ENCODE measurements at places on chromosomes 2 and 18.

GRCh38 chr2:215314896-215315295, 3.0 kb downstream of the ATIC start:
- no peak for ATAC-seq

- ATAC-seq: no peak
These were observed 119.9 kb downstream of the MYO1B start for GRCh38 chr2:191365089-191365488.

DNA sequence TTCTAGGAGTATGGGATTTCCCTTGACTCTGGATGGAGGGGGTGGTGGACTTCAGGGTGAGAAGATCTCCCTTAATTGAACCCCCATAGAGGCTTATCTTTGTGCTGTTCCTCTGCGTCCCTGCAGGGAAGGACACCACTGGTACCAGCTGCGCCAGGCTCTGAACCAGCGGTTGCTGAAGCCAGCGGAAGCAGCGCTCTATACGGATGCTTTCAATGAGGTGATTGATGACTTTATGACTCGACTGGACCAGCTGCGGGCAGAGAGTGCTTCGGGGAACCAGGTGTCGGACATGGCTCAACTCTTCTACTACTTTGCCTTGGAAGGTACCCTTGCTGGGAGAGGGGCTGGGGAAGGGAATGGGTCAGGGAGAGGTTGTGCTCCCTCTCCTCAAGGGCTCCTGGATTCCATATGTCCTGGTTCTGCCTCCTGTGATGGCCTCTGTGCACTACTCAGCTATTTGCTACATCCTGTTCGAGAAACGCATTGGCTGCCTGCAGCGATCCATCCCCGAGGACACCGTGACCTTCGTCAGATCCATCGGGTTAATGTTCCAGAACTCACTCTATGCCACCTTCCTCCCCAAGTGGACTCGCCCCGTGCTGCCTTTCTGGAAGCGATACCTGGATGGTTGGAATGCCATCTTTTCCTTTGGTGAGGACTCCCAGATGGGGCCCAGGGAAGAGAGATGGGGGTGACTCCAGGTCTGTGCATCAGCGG, 19.3 kb downstream of the PRKAG3 start:
- ATAC-seq: no peak

DNA sequence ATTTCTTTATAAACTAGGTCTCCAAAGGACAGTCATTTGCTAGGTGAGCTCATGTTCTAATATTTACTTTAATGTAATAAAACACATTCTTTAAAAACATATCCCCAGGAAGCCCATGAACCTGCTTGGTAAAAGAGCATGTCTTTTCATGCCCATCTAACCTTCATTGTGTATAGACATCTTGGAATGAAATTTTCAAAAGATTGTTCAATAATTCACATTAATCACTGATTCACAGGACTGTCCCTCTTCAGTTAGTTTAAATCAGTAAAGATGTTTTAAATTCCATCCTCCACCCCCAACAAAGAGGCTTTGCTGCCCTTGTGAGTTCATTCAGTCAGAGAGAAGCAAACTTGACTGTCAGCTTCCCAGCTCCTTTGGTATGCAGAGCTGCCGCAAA, 633.4 kb upstream of the CELF4 start:
- ATAC-seq: no peak

DNA sequence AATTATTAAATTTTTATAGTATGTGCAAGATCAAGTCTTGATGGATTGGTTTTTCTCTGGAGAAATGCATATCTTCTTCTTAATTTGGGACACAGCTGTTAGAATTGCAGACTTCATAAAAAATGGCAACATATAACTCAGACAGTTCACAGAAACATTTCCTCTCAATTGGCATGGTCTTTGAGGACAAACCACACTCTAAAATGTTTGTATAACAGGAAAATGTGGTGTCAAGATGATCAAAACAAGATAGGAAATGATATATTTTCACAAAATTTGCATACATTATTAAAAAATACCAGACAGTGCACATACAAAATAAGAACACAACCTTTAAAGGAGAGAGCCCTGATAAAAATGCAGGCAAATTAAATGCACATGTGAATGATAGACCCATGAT, 63.9 kb downstream of the ICOS start:
- no peak for ATAC-seq
